ENCODE measurements at places on chromosomes 6 and 20.

DNA sequence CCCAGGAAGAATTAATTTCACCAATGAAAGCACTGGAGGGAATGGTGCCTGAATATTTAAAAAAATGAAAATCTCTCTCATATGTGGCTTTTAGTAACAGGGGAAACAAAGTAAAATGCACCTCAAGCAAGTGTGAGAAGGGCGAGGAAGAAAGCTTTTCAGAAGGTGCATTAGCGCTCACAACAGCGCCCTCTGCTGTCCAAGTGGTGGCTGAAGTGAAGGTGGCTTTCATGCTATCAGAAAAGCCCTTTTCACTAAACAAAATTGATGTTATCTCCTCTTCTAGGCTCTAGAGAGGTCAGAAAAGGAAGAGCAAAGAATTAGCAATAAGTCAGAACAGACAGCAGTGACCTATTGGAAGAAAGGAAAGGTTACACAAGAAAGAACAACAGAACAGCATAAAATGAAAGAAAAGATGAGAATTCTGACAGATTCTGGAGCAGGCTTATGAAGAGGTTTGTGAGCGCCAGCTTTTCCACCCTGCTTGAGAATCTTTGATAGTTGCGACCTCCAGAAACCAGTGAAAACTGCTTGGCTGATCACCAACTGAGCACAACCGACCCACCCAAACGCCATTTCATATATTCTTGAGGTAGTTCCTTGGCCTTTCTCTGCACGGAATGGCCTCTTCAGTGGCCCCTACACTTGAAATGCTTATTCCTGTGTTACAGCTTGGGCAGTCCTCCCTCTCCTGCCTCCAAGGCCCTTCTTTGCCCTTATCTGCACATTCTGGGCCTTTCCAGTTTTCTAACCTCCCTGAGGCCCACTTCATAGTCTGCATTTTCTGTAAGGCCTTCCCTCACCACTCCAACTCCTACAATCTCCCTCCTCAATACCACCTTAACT is 45.3 kb downstream of the SMLR1 start:
- DNase-seq: peak; percentile 45

DNA sequence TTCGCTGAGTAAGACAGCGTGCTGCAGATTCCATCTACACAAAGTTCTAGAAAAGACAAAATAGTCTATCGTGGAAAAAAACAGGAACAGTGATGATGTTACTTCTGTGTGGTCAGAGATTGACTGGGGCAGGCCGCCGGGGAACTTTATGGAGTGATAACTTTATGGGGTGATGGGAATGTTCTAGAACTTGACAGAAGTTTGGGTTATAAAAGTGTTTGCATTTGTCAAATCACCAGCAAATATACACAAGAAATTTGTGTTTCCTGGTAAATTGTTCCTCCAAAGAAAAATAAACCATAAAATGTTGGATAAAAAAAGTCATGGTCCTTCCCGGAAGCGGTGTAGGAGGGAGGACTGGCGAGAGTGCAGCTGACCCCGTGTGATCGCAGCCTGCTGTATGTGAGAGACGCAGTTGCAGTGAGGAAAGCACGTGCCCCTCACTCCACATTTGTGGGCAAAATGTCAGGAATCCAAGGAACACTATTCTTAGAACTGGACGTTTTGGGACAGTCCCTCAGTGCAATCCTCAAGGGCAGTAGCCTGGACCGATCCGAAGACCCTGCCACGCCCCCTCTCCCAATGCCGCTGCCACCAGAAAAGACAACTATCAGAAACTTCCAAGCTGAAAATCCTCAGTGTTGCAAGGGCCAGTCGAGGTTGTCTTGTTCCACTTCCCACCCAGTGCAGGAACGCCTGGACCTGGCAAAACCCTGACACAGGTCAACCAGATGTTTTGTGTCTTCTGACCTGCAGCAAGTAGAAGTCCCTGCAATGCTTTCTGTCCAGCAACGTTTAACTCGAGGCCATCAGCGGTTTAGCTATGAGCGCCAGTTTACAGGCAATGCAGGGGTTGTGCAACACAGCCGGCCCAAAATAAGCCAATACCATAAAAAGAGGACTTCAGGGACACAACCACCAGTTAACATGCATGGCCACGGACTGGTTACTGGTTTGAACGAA is 80.5 kb upstream of the QKI start:
- DNase-seq: peak; percentile 80

- DNase-seq: no peak
Measured at GRCh38 chr6:98352348-98352747, 482.0 kb upstream of the POU3F2 start.

DNA sequence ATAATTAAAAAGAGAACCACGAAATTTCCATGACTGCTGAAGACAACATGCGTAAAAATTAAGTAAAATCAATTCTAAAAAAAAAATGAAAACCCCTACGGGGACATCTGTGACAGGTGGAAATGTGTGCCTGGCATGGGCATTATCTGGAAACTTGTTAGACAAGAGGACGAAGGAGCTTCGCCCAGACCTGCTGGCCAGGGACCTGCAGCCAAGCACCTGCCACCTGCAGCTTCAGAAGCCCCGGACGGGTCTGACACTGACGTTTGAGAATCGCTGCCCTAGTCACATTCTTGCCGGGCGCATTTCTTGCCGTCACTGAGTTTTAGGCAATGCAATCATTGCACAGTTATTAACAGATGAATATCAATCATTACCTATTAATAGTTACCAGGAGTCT is 140.3 kb downstream of the SMOC2 start:
- no peak for DNase-seq

DNA sequence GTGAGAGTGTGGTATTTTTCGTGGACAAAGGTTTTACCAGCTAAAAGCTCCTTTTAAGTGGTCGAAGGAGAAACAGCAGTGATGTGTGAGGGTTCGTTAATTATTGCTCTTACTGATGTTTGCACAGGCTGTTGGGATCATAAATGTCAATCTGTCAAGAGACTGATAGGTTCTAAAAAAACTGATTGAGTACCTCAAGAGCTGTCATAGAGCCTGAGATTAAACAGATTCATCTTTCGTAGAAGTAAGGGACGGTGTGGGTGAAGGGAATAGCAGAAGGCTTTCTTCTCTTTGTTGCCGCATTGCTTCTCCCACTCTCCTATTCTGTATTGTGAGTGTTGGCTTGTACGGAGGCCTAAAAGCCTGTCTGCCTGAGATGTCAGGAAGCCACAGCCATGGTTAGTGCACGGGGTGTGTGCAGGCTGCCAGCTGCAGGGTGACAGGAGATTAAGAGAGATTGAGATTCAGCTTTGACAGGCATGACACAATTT is 291.0 kb downstream of the ZFAND3 start:
- DNase-seq: no peak

GRCh38 chr6:27679964-27680694 is 207.2 kb upstream of the ZNF184 start:
- DNase-seq: no peak

DNA sequence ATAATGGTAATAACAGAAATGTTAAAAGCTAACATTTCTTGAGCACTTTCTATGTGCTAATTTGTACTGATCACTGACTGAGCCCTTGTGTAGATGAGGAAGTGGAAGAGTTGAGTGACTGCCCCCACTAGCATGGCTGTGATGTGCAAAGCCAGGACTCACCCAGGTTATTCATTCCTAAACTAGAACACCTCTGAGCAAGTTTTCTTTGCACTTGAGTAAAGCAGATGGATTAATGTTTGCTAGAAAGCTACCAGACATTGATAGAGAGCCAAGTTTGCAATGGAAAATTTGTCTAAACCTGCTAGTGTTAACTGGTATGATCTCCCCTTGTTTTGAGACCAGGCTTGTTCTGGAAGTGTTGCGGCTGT is 467.4 kb upstream of the PLCB4 start:
- no peak for DNase-seq

DNA sequence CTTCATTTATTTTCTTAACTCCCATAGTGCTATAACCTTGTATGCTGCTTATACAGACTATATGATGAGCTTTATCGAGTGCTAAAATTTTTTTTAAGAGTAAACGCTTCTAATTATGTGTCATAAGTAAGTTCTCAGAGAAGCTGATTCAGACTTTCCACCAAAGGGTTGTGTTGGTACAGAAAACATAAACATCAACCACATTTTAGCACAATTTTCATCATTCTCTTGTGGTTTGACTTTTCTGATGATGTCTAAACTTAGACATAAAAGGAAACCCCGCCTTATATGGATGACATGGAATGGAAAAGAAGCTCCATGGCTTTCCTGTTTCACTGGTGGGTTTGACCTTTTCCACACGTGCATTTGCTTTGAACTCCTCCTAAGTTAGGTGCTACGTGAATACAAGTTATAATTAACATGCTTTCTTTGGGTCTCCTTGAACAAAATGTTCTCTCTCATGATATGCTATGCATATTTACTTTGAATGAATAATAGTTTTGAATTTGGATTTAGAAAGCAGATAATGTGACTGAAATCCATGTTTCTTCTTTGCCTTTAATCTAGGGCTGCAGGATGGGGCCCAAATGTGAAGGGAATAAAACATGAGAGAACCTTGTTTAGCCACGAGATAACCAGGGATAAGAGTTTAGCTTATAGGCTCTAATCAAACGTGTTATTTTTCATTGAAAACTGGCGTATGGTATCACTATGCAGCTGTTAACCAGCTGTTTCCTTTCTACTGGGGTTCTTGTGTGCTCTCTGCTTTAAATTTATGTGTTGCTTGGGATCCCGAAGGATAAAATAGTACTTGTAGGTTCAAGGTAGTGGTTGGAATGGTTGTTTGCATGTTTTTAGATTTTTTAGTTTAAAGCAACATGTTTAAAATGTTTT is 127.1 kb upstream of the AHI1 start:
- DNase-seq: no peak

GRCh38 chr6:49118478-49118877 is 344.6 kb downstream of the MMUT start:
- no peak for DNase-seq

DNA sequence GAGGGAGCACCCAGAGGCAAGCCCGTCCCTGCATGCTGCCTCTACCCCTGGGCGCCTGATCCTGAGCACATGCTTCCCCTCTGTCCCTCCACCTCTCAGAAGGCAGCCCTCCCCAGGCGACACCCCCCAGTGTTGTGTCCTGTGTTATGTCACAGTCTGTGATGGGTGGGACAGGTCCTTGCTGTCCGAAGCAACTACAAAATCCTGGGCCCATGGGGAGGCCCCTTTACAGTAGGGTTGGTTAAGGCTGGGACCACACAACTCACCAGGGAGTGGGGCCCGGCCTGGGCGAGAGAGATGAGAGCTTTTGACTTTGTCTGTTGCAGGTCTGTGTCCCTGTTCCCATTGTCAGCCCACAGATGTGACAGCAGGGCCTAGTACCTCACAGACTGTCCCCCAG is 78.0 kb downstream of the DHX35 start:
- DNase-seq: no peak

GRCh38 chr6:131281471-131282270 is 146.4 kb downstream of the AKAP7 start:
- peak; percentile 42 for DNase-seq

DNA sequence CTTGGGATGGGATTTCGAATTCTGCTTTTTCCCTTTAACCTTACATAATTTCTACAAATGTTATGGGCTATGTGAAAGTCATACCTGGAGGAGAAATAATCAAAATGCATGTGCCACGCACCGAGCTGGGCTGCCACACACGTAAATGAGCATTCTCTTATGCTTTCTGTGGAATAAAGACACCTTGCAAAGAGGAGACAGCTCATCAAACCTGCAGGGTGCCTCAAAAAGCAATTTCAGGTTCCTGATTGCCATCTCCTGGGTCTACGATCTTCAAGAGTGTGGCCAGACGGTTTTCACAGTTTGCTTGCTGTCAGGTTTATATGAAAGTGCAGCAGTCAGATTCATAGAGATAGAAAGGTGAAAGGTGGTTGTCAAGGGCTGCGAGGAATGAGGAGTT is 36.6 kb downstream of the DUSP22 start:
- no peak for DNase-seq

GRCh38 chr6:121285041-121285440 is 49.2 kb downstream of the TBC1D32 start:
- no peak for DNase-seq

GRCh38 chr20:61733891-61734732 is 331.6 kb downstream of the TAF4 start:
- DNase-seq: no peak

DNA sequence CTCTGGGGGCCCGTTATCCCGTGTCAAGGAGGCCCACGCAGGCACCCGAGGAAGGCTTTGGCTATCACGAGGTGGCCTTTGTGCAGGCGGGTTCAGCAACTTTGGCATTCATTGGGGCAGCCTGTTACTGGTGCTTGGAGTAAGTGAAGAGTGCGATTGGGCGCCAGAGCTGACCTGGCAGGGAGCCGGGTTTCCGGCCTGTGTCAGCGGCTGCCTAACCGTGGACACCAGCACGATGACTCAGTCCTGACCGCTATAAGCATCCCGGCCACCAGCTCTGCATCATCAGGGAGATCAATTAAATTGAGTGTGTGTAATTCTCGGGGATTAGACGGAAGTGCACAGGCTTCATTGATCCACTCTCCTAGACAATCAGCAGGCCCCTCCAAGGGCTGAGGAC is 45.9 kb downstream of the CDH4 start:
- no peak for DNase-seq

DNA sequence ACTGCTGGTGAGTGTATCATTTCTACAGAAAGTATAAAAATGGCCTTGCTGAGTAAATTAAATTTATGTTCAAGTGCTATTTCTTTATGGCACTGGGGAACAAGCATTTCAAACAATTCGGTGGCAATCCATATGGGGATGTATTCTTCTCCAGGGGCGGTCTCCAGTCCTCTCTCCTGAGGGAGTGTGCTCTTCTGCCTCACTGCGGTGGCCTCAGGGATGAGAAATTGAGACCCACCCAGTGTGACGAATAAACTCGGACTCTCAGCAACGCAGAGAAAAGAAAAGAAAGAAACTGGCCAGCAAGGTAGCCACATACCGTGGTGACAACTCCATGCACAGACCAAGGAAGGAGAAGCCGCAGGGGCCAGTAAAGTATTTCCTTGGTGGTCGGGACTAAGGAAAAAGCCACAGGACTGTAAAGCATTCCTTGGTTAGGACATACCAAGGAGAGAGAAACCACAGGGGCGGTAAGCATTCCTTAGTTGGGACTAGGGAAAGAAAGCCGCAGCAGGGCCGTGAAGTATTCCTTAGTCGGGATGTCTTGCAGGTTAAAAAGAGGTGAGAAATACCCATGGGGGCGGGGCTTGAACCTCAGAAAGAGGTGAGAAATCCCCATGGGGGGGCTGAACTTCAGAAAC is 13.6 kb upstream of the GOPC start:
- no peak for DNase-seq

DNA sequence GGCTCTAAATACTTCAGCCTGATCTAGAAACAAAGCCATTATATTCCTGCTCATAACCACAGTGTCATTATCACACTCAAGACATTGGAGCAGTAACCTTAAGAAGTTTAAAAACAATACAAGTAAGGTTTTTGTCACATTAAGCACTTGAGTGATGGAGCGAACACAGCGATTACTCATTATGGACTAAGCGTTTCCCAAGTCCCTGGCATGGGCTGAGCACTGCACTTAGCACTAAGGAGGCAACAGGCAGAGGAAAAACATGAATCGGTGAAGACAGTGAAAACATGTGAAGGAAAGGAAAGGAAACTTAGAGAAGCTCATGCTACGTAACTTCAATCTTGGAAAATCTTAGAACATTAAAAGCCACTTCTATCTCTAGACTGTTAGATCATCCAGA is 108.7 kb downstream of the SLC24A3 start:
- DNase-seq: no peak

Measured in lower leg skin (tissue), 4 donors.